Stimulated activated CD8-positive, alpha-beta memory T cell treated with anti-CD3 and anti-CD28 coated beads, Interleukin-2, amount 100 ng/mL, for 1 hour (primary cell): ENCODE measurements at places on chromosomes 5 and 9.

DNA sequence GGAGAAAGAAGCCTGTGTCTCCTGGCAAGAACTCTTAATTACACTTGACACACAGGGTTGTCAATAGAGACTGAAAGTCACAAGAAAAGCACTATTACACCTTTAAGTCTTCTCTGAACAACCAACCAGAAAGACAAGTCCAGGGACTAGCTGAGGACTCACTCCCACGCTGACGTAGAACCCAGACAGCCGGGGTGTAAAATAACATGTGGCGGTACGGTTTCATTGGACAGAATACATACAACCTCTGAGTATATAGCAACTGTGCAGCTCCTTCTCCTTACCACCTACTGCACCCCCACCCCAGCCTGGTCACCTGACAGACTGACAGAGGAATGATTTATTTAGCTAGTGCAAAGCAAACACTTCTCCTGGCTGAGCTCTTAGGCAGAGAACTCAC, 103.4 kb upstream of the RASEF start:
- DNase-seq: no peak

GRCh38 chr5:161421067-161421466, 125.5 kb downstream of the GABRB2 start:
- DNase-seq: no peak

DNA sequence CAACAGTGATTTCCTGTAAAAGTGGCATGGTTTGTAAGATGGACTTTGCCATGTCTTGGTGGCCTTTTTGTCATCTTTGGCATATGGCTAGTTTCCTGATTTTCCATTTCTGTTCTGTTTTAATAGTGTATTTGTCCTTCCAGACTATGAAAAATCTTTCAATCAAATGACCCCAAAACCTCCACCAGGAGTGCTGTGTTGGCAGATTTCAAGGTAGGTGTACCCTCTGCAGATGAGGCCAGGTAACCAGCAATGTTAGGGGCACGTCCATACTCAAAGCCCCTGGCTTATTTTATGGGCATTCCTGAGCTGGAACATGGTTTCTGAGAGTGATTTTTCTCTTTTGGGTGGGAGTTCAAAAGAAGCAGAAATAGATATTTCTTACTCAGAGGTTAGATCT, 15.2 kb upstream of the MAP1B start:
- no peak for DNase-seq

DNA sequence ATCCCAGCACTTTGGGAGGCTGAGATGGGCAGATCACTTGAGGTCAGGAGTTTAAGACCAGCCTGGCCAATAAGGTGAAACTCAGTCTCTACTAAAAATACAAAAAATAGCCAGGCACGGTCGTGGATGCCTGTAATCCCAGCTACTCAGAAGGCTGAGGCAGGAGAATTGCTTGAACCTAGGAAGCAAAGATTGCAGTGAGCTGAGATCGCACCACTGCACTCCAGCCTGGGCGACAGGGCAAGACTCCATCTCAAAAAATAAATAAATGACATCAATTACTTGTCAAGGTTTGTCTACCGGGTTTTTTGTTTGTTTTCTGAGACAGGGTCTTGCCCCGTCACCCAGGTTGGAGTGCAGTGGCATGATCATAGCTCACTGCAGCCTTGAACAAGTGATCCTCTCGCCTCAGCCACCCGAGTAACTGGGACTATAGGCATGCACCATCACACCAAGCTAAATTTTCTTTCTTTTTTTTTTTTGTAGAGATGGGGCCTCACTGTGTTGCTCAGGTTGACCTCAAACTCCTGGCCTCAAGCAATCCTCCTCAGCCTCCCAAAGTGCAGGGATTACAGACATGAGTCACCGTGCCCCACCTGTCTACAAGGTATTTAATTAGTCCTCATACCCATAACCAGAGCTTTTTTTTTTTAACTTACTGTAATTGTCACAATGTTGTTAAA, 64.9 kb downstream of the SUSD1 start:
- no peak for DNase-seq

- DNase-seq: no peak
These were observed at the start of gene PCDHGB3 for GRCh38 chr5:141369994-141370848. PCDHGB3 (plus strand) TSS chr5:141370242; CDS start chr5:141370395, 153 bp downstream.

DNA sequence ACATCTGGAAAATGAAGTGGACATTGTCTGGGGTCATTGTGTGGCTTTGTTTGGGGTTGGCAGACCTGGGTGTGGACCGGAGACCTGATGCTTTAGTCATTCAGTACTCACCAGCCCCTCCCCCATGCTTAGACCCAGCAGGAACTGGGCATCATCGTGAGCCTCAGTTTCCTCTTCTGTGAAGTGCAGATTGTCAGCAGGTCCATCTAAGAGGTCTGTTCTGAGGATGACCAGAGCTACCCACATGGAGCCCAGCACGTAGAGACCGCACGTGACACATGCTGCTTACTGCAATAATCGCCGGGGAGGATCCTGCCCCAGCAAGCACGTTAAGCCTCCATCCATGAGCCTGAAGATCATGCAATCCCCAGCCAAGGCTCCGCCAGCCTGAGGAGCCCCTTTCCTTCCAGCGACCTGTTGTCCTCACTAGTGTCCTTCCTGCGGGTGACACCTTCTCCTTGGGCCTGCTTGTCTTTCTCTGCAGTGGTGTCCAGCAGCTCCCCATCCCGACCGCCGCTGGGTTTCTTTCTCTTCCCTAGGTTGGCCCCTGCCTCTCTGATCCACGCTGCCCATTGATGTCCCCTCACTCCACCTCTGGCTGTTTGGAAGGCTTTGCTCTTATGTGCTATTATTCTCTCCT, 26.7 kb upstream of the IRX4 start:
- DNase-seq: no peak

GRCh38 chr5:152736906-152737305, 331.8 kb upstream of the NMUR2 start:
- DNase-seq: no peak

DNA sequence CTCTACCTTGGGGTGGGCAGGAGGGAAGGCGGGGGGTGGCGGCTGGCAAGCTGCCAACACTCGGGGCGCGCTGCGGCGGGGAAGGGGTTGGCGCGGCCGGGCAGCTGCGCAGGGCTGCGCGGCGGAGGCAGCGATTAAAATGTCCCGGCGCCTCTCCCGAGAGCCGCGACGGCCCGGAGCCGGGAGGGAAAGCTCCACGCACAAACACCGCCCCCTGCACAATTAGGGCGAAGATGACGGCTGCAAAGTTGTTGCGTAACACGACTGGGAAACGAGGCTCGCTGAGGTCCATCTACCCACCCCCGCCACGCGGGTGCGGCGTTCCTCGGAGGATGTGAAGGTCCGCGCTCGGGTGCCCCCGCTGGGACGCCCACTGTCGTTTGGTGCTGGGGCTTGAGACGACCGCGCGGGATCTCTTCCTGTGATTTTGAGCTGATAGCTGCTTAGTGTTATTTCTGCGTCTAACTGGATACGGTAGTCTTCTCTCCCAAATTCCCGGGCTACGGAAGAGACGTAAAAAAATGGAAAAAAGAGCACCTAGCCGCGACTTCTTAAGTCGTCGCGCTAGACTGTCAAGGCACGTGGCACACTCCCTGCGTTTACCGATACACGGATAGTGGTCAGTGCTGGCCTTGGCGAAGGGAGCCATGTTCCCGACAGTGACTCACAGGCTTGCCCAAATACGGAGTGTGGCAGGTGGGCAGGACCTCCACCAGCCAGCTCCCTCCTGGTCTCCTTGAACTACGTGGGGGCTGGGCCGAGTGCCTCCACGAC, 958 bp upstream of the NFIL3 start:
- no peak for DNase-seq

GRCh38 chr5:179873588-179874110, 15.0 kb upstream of the MRNIP start:
- DNase-seq: no peak

DNA sequence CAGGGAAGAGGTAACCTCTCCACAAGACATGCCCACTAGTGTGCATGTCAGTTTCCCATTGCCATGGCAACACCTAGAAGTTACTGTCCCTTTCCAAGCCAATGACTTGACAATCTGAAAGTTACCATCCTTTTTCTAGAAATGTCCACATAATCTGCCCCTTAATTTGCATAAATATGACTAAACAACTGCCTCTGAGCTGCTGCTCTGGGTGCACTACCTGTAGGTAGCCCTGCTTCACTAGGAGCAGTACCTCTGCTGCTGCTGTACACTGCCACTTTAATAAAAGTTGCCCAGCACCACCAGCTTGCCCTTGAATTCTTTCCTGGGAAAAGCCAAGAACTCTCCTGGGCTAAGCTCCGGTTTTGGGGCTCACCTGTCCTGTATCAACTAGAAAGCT, 392.4 kb downstream of the NTRK2 start:
- DNase-seq: no peak

- no peak for DNase-seq
These were observed 94.6 kb upstream of the EGFLAM start for GRCh38 chr5:38163636-38164237.

- DNase-seq: no peak
These were observed 90.7 kb upstream of the PANK3 start for GRCh38 chr5:168669668-168670378.

- no peak for DNase-seq
These were observed 35.2 kb downstream of the OR2K2 start for GRCh38 chr9:111294691-111295451.

DNA sequence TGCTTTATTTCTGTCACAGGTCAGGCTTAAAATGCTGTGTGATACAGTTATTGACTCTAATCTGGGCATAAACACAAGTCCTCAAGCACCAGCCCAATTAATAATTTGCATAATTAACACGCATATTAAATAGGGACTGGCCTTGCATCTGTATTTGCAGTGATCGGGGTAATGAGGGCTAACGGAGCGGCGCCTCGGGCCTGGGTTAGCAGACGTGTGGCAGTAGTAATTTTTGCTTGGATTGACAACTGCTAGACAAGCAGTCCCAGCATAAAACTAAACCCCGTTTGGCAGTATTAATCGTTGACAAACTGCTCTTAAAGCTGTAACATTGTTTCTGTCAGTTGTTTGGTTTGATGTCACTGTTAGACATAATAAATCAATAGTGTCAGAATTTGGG, 109.2 kb downstream of the PBX3 start:
- DNase-seq: no peak

GRCh38 chr5:15002173-15002572, 130.6 kb upstream of the ANKH start:
- DNase-seq: no peak

- no peak for DNase-seq
These were observed 307.7 kb downstream of the ADGRV1 start for GRCh38 chr5:90866333-90866732.

GRCh38 chr5:68818057-68818695, 275.6 kb upstream of the SLC30A5 start:
- DNase-seq: no peak

GRCh38 chr5:24643880-24644279, 898 bp downstream of the CDH10 start:
- no peak for DNase-seq

DNA sequence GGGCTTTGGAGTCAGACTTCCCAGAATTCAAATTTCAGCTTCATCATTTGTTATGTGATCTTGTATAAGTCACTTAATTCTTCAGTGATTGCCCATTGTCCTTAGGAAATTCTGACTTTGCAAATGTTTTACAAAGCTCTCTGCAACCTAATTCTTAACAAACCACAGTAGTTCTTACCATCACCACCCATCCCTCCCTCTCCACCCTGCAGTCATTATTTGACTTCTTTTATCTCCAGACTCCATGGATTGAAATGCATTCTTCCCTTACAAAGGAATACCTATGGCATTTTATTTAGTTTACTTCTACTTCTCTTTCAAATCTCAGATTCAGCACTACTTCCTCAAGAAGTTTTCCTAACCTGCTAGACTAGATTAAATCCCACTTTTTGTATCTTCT, 23.1 kb downstream of the SHLD3 start:
- no peak for DNase-seq

- DNase-seq: no peak
These were observed 53.3 kb downstream of the MEGF10 start for GRCh38 chr5:127343866-127344265.

GRCh38 chr5:113686599-113686998, 173.1 kb downstream of the YTHDC2 start:
- DNase-seq: no peak

DNA sequence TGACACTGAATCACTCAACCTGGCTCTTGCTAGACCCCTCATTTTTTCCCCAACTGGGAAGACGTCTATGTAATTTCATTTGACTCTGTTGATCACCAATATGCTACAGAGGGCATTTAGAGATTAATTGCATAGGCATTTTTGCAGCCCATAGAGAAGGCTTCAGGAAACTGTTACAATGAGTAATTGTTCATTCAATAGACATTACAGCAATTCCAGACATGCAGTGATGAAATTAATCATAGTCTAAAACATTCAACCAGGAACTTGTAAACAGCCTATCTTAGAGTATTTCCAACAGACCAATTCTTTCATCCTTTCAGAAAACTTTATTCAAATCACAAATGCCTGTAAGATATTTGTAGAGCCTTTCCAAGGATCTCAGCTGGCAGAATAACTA, 122.3 kb downstream of the MARCHF11 start:
- no peak for DNase-seq

GRCh38 chr5:173745123-173745522, 128.7 kb upstream of the BOD1 start:
- DNase-seq: no peak

DNA sequence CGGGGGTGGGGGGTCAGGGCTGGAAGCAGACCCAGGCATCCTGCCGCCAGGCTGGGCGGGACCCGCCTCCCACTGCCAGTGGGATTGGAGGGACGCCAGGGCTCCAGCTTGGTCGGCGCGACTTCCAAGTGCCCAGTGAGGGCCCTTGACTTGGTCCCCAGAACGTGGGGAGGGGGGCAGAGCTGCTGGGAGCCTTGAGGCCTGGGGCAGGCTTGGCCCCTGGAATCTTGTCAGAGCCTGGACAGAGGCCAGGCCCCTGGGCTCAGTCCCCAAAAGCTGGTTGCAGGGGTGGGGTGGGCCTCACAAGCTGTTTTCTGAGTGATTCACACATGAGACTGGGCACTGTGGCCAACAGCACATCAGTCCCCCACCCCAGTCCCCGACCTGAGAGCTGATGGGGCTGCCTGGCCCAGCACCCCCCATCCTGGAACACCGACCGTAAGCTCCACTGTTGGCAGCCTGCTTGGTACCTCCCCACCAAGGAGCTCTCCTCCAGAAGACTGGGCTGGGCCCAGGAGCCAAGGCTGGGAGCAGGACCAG, 526 bp downstream of the CLIC3 start:
- no peak for DNase-seq
